SW 1271 (cell line): ENCODE measurements at places on chromosomes 6 and 20.
A peak's percentile ranks its signal among the peaks of the same experiment; 100 is the strongest.

- peak; percentile 24 for DNase-seq
Observed at GRCh38 chr6:133774356-133774755, 114.6 kb upstream of the TCF21 start.

DNA sequence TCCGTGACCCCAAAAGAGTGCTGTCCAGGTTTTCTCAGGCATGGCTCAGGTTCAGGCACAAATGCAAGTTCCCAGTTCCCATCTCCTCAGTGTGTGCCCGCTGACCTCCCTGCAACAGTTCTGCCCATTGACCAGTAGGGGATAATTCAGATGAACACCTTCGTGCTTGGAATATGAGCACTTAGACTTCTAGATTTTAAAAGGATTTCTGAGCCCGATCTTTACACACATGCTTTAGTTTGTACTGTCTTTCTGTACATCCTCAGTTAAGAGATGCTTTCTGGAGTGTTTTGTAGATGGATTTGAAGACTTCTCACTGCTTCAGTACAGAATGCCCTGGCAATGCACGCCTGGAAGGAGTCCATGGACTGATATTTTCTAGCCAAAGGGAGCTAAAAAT is 239.6 kb upstream of the PLCB4 start:
- peak; percentile 9 for DNase-seq

GRCh38 chr6:1321738-1322137 is 9.8 kb downstream of the FOXQ1 start:
- DNase-seq, result no peak

GRCh38 chr20:21901470-21902275 is 196.2 kb downstream of the PAX1 start:
- no peak for DNase-seq

DNA sequence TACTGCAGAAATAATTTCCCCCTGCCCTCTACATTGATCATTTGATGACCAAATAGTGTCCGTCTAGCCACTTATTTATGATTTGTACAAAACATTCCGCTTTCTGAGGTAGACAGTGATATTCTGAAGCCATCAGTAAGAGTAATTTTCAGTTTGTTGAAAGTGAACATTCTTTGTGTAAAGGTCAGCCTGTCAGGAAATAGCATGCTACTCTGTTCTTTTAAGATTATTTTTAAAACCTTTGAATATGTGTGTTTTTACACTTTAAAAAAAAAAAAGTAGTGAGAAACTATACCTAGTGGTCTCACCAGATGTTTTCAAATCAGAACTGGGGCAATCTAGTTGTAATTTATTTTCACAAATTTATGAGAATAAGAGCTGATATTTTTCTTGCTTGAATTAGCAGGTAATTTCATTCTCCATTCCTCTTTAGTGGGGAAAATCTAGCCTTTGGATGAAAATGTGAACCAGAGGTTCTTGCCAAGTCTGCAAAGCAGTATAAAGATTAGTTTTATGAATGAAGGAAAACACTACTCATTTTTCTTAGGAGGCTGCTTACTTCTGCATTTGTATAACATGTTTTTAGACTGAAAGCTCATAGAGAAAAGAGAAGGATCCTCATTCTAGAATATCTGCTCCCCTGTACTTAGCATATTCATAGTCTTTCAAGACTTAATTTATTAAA is 12.1 kb upstream of the REV3L start:
- DNase-seq, result no peak

- peak; percentile 37 for DNase-seq
Observed at GRCh38 chr20:32474967-32475811, 109.9 kb downstream of the NOL4L start.

DNA sequence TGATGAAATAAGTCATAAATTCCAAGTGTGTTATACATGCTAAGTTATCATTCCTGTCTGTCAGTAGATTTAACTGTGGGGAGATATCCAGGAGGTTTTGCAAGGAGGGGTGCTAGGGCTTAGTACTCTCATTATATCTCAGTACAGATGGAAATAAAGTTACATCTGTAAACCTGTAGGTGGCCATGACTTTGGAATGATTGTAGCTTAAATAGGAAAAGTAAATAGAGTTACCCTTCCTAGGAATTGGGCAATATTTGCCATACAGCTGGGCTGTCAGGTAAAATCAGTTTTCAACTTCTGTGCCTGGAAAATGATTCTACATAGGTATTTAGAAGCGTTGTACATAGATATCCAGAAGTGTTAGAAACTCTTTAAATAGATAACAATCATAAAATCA is 19.8 kb upstream of the TGM3 start:
- no peak for DNase-seq

DNA sequence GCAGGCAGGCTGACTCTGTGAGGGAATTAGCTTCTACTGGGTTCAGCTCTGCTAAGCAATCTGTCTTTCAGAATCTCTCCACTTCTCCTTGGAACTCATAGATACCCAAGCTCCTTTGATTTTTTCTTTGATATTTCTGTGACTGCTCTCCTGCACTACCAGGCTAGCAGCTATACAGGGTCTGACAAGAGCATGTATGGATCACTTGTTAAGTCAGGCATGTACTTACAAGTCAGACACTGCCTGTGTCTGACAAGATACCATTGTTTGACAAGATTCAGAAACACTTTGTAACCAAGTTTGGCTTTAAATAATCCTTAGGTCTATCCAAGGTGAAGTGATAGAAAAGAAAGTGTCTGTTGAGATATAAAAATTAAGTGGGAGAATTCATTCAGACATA is 79.5 kb downstream of the SESN1 start:
- DNase-seq, result no peak

GRCh38 chr6:125363039-125363823 is 61.5 kb upstream of the HDDC2 start:
- DNase-seq, result no peak

GRCh38 chr20:11469795-11470435 is 447.8 kb upstream of the BTBD3 start:
- no peak for DNase-seq

DNA sequence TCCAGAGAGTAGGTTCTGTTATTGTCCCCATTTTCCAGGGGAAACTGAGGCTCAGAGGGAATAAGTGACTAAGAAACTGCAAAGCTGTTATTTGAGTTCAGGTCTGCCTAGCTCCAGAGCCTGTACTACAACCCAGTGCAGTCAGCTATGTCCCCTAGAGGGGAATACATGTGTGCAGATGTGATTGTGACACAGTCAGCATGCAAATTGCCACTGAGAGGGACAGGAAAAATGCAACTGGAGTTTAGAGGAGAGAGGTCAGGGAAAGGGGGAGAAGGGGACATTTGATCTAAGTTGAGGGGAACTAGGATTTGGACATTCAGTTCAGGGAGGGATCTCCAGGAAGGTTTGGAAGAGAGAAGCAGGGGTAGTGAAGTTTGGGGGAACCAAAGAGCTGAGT is 38.6 kb upstream of the EPB41L1 start:
- no peak for DNase-seq

- no peak for DNase-seq
Observed at GRCh38 chr6:164164876-164165275, 750.4 kb downstream of the QKI start.

DNA sequence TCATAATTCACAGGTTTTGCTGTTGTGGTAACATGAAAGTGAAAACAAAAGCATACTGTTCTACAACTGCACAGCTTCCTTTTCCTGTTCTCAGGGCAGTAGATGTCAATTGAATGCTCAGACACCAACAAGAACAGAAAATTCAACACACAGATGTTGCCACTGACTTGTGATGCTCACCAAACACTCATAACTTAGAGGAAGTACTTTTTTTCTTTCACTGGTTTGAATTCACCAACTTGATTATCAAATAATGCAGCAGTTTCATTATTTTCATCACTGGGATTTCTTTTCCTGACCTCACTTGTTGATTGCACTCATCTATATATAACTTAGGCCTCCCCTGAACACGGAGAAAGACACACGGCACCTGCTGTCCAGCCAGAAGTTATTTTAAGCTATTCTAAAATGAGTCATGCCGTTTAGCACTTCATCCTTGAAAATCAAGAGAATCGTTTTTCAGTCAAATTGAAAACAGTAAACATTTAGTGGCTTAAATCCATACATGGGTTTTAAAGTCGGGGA is 949 bp downstream of the TXLNB start:
- no peak for DNase-seq

DNA sequence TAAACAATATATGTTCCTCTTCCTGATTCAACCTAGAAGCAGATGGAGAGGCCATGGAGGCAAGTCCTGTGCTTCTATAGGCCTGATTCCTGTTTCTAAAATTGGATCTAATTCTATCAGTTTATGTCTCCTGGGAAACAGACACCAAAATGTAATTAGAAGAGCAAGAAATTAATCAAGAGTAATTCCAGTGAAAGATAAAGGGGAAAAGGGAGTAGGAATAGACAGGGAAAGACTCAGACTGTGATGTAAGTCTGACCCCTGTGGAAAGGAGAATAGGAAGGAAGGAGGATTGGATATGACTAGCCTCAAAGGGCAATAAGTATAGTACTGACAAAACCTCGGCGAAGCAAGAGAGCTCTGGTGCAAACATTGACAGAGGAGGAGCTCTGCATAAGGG is 33.9 kb upstream of the FBXO30 start:
- no peak for DNase-seq

GRCh38 chr20:6008254-6008653 is 45.6 kb downstream of the LRRN4 start:
- peak; percentile 80 for DNase-seq

DNA sequence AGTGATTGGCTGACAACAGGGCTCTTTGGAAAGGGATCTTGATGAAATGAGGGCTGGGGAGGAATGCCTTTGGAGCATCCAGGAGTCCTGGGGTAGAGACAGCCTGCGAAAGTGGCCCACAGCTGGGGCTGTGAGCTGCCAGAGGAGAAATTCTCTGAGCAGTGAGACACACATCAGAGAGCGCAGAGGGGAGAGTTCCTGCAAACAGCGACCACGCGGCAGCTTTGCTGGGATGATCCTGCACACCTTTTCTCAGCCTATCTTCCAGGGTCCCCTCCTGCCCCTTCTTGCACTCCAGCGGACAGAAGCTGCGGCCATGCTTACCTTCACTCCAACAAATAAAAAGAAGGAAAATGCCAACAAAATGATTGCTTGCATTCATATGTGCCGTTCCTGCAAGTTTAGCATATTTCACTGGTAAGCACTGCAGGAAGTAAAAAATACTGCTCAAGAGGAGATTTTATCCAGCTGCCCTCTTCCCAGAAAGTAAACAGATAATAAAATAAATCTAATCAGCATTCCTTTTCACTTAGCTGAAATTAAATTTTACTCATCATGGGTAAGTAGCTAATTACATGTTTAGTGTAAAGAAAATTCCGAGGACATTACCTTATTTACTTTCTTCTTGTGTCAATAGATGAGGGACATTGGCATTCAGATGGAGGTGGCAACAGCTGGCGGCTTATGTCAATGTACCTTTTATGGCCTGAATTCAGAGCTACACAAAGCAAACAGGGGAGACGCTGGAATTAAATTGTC is 339.9 kb upstream of the ARID1B start:
- no peak for DNase-seq

- no peak for DNase-seq
Observed at GRCh38 chr20:13571662-13572061, 67.1 kb downstream of the TASP1 start.

- DNase-seq, result no peak
Observed at GRCh38 chr6:165047952-165048351, 261.5 kb downstream of the C6orf118 start.

DNA sequence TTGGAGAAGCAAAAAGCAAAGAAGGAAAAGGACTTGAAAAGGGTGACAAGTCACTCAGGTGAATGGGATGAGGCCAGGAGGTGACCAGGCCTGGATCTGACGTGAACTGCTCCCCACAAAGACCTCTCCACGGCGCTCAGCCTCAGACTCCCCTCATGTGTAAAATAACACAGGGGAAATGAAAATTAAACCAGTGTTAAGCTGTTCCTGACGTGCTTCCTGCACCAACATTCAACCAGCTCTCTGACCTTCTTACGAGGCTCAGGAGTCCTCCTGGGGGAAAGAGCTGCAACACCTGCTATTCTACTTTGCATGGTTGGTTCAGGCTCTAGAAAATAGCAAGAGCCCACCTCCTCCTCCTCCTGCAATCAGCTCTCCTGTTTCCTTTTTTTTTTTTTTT is 256.7 kb downstream of the ATXN1 start:
- DNase-seq, result no peak

GRCh38 chr6:151180330-151181048 is 59.3 kb upstream of the AKAP12 start:
- DNase-seq, result no peak

DNA sequence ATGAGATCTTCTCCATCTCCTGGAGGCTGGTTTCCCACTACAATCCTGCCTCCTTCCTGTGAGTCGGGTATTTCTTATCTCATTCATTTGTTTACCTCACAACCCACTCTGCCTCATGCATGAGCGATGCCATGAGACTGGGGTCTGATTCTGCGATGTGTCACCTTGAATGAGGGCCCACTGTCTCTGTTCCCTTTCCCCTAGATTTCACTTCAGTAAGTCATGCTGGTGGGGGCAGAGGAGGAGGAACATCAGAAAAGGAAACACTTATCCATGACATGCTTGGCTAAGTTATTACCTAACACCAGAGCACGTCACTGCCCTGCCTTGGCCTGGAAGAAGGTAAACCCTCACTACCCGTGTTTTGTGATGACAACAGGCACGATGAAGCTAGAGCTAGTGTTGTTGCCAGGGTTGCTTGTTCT is 337.4 kb upstream of the PRDM1 start:
- no peak for DNase-seq

DNA sequence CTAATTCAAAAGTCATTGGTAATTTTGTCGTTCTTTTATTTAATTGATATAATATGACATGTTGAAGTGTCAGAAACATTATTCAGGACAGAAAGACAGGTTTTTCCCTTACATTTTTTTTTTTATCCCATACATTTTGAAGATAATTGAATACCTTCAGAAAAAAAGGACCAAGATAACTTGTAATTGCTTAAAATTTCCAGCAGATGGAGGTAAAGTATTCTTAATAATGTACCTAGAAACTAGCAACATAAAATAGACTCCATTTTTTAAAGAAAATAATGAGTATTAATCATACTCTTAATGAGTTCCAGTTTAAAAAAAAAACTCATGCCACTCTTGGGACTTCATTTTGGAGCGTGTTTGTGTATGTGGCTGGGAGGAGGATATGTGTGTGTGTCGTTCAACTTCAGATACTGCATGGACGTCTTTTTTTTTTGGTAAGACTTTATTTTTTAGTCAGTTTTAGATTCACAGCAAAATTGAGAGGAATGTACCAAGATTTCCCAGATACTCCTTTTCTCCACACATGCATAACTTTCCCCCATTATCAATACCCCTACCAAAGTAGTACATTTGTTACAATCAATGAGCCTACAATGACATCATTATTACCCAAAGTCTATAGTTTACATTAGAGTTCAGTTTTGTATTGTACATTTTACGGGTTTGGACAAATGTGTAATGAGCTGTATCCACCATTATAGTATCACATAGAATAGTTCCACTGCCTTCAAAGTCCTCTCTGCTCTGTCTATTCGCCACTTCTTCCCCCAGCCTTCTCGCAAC is 79.4 kb downstream of the ROS1 start:
- no peak for DNase-seq

DNA sequence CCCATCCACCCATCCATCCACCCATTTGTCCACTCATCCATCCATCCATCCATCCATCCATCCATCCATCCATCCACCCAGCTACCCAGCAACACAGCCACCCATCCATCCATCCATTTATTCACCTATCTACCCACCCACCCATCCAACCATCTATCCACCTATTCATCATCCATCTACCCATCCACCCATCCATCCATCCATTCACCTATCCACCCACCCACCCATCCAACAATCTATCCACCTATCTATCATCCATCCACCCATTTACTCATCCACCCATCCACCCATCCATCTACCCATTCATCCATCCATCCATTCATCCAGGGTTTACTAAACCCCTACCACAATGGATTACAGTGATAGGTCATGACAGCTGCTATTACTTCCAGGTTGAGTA is 7.4 kb downstream of the SERPINB1 start:
- DNase-seq, result no peak
